ENCODE measurements at places on chromosomes 3 and 15.

- DNase-seq: no peak
These were observed 46.3 kb upstream of the TIPARP start for GRCh38 chr3:156627946-156628569.

GRCh38 chr3:21330293-21330692 lies 420.7 kb downstream of the ZNF385D start:
- DNase-seq: no peak

DNA sequence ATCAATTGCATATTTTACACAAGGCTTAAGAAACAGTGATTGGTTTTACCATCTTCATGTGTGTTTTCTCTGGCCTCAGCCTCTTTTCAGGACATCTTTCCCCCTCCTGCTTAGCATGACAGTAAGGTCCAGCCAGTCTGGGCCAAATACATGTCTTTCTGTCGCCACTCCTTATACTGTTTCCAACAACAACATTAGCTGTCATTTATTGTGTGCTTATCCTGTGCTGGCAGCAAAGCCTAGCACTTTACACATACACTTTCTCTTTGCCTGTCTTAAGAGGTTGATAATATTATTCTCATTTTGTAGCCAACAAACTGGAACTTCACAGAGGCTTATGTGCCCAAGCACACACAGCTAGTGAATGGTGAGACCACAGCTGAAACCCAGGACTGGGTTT lies 37.8 kb downstream of the B3GALNT1 start:
- DNase-seq: no peak

GRCh38 chr15:40763801-40764628 lies at the start of gene GCHFR:
Gene GCHFR (plus strand): TSS chr15:40764068. CDS start chr15:40764181, 113 bp downstream.
- DNase-seq: peak; percentile 33

DNA sequence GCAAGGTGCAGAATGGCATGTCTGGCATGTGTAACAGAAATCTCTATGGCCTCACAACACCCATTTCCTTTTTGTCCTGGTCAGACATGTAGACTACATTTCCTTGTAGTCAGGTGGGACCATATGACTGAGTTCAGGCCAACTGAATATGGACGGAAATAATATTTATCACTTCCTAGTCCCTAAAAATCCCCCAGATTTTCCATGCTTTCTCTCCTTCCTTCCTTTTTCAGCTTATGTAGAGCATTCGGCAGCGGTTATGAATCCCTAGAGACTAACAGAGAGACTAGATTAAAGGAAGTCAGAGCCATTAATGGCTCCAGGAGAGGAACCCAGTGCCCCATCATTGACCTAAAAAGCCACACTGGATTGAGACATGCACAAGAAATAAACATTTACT lies 35.8 kb downstream of the SLC9A9 start:
- no peak for DNase-seq

DNA sequence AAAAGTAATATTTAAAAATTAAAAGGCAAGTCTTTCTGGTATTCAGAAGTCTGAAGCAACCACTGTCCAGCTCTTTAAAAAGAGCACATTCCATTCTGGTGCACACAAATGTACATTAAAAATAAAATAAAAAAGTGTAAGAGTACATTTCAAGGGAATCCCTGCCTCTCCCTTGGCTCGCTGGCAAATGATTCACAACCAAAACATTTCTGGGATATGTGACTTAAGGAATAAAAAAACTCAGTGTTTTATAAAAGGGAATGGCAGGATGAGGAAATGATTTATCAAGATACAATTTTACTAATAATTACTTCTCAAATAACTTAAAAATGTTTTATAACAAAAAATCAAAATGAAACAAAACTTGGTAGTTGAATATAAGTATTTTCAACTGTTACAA lies 23.8 kb upstream of the ANXA2 start:
- no peak for DNase-seq

DNA sequence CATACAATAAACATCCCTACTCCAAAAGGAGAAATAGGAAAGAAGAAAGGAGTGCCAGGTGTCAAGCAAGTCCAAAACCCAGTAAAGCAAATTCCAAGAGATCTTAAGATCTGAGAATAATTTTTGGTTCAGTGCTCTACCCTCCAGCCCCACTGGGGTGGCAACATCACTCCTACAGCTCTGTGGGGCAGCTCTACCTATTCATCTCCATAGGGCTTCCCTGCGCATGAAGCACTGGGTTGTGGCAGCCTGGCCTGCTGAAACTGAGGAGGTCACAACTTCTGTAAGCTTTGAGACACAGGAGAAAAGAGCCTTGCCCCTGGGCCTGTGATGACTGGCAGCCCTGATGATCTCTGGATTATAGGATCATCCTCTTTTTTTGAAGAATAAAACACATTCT lies 378.2 kb upstream of the SOX14 start:
- no peak for DNase-seq

DNA sequence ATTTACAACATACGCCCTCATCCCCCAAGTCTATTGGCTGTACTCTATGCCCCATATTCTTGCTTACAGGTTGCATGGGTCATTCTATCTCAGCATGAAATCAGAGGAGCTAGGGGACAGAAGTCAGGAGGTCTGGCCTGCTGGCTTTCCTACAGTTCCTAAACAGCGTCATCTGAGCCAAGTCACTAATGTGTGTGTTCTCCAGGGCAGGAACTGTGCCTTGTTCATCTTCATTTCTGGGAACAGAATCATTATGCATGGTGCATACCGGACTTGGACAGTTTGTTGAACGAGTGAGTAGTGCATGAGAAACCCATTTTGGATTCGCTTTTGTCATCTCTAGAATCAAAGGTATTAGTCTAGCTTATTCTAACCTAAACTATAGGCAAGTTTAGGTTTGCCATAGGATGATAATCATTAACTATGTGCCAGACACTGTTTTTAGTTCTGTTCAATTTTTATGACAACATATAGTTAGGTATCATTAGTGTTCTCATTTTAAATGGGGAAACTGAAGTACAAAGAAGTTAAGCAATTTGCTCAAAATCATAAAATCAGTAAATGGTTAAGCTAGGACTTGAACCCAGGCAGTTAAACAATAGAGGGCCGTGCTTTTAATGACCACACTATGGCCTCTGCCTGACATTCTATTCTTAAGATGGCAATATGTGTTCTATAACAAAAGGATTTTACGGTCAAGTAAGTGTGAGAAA lies 105.2 kb downstream of the FMN1 start:
- no peak for DNase-seq

- DNase-seq: peak; percentile 74
These were observed 1.3 kb downstream of the ARL6IP5 start for GRCh38 chr3:69085833-69086722.

- peak; percentile 23 for DNase-seq
These were observed 141.9 kb upstream of the SMAD3 start for GRCh38 chr15:66923438-66923881.

GRCh38 chr3:16286751-16287543 lies 21.9 kb downstream of the OXNAD1 start:
- no peak for DNase-seq

DNA sequence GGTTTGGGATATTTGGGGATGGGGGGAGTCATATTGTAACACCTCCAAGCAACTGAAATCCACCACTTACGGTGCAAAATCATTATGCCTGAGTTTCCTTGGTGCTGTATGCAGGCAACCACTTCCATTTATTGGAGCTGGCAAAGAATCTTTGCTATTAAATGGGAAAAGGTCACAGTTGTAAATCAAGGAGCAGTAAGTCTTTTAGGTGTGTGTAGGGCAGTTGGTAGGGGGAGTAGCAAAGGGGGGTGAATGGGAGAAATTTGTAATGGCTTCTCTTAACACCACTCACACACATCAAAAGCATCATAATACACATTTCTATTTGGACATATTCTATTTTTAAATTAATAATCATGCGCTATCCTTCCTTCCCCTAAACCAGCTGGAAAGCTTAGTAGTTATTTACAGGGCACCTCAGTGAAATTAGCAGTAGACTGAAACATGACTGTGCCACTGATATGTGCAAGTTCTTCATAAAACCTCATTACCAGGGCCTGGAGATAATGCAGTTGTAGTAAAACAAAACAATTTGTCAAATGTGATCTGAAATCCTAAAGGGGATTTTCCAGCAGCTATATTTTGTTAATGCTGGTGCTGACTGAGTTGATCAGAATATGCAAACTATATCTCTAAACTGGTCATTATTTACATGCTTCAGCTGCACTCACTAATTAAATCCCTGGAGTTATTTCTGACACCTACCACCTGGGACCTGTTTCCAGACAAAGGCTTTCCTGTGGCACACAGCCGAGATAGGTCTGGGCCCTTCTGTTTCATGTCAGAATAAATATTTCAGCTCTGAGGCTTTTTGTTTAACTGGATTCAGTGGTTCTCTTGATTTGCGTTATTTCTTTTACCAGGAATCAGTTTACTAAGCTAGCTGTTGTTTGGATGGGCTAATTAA lies 90.1 kb downstream of the B3GALNT1 start:
- no peak for DNase-seq

- no peak for DNase-seq
These were observed 42.9 kb downstream of the KLF15 start for GRCh38 chr3:126314305-126314789.

DNA sequence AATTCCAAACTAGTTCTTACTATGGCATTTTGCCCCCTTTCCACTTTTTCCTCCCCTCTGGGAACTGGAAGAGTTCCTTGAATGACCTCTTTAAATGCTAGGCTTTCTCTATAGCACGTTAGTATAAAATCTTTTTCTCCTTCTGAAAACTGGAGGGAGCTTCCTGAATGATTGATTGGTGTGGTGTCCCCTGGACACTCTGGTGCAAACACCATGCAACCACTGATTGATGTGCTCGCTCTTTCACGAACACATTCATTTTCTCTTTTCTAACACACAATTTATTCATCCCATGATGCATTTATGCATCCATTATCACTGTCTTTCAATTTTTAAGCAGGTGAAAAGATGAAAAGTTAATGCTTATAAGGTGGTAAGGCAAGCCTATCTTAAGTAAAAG lies 159.1 kb upstream of the NANOGP8 start:
- DNase-seq: no peak

GRCh38 chr3:12879191-12879815 lies 37.9 kb upstream of the RPL32 start:
- no peak for DNase-seq

GRCh38 chr3:87167628-87168456 lies 59.3 kb upstream of the CHMP2B start:
- DNase-seq: no peak

GRCh38 chr3:133540896-133541674 lies 32.4 kb upstream of the CDV3 start:
- DNase-seq: no peak

DNA sequence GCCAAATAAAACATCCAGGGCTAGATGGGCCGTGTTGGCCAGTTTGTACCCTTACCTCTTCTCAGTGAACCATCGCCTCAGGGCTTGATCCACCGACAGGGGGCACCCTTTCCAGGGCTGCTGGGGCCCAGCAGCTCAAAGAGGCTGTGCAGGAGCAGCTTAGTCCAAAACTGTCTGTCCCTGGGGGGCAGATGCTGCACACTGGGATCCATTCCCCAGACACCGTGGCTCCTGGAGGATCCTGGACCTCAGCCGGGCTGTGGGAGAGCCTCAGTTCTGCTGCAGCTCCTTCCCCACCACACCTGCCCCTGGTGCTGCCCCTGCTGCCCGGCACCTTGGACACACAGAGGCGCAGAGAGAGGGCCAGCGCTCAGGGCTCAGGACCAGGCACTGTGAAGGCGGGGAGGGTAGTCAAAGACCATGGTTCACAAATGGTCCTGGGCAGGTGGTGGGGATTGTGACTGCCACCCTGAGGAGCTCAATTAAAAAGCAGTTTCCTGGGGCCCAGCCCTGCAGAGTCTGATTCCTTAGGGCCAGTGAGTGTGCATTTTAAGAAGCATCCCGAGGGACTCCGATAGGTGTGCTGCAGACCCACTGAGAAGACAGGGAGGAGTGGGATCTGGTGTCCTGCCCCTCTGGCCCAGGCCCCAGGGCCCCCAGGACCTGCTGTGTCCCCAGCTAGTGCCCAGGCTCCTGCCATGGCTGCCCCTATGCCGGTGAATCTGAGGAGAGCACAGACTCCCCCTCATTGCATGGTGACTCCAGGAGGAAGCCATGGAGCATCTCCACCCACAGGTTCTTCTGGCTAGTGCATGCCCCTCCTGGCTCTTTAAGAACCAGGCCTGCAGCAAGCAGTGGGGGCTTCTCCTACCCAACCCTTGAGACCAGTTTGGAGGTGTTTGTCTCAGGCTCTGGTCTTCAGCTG lies 86.5 kb upstream of the PRR20G start:
- DNase-seq: no peak

- DNase-seq: no peak
These were observed 71.0 kb downstream of the PCOLCE2 start for GRCh38 chr3:142817897-142818296.

GRCh38 chr3:152671446-152672319 lies 163.2 kb upstream of the P2RY1 start:
- no peak for DNase-seq

DNA sequence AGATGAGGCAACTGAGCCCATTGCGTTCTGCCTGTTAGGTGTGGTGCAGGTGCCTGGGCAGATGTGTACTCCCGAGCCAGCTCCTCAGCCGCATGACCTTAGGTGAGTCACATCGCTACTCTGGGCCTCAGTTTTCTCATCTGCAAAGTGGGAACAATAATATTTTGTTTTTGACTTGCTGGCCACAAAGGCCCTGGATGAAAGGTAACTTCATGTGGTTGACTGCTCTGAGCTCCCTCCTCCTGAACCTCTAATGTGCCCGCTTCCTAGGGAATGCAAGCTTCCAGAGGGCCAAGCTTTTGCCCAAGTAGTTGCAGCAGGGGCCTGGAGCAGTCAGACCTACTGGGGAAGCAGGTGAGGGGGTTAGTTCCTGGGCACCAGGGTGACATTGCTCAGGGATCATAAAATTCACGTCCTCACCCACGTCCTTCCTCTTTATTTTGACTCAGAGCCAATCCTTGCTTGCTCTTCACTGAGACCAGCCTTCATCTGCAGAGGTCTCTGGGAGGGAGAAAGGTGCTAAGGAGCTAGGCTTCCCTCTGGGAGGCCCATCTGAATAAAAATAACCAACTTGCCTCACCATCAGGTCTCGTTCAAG lies 149.0 kb upstream of the TLE3 start:
- no peak for DNase-seq

DNA sequence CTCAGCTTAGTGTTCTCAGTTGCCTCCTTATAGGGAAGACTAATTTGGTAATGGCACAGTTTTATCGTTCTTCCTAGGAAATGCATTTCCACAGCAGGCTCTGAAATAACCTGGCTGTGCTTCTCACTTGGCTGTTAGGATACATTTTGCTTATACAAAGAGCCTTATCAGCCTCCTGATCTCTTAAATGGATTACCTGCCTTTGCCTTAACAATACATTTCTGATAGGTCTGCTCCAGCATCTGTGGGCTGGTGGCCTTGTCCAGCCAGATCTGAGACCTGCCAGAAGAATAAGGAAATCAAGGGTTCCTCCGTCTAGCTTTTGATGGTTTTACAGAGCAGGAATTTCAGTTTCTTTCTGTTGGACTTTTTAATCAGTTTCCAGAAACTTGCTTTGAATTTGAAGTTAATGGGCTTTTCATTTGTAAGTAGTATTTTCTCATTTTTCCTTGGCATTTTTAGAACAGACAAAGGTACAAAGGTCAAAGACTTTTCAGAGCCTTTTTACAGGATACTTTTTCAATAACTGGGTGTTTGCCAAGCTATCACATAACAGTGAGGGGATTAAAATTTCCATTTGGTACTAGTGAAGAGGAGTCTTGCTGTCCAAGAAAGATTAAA lies 116.3 kb downstream of the AKAP13 start:
- no peak for DNase-seq
